ENCODE measurements at places on chromosomes 1 and 21.

DNA sequence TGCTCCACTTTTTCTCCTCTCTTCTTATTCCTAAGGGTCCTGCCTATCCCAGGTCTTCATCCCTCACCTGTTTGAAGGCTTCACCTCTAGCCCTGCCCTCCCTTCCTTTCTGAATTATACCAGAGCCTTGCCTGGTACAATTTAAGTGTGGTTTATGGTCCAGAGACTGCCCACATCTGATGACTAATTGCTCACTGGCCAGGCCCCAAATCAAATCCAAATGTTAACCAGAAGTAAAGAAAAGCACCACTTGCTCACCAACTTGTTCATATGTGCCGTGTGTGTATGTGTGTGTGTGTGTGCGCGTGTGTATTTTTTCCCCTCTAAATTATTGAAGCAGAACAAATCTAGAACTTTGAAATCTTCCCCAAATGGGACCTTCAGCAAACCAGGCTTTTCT lies 26.4 kb downstream of the MYOM3 start:
- DNase-seq, result no peak

DNA sequence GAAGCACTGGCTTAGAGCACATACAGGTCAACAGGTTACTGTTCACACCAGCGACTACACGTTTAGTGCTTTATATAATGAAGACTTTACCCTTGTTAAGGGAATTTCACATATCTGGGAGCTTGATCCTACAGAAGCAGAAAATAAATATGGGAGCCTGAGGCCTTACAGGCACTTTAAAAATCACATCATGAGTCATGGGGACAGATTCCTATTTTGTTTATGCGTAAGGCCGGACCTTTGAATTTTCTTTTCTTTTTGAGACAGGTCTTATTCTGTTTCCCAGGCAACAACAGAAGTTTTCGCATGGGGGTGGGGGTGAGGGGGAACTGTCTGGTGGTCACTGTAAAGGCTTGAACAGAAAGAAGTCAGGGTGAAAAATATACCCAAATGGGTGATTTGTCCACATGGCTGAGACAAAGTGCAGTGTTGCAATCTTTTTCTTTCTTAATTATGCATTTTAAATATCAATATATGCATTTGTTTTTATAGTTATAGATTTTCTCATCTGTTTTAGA lies 276.7 kb downstream of the KCNH1 start:
- DNase-seq, result no peak

DNA sequence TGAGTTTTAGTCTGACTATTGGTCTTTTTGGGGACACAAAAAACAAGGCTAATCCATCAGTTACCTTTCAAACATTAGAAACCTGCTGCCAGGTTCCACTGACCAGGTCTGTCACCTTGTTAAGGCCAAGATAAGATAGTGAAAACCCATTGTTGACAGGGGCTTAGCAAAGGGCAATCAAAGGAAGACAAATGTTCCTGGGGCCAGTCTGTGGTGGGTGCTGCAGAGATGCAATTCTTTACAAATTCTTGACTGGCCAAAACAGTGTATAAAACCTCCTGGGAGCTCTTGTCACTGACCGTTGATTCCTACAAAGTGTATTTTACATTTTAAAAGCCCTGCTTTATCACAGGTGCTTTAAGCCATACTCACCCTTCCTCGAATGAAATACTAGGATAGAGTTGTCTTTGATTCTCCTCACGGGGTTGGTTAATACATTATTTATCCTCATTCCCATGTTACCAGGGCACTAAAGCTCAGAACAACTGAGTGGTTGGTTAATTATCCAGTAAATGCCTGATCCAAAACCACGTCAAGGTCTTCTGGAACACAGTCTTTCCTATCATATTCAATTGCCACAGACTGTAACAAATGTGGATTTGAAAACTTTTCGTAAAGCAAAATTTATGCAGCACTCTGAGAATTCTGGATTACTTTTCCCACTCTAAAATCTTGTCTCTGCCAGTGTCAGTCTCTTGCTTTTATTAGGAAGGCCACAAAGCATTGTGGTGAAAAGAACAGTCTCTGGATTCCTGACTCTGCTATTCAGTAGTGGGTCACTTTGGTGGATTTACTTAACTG lies 77.2 kb downstream of the NRIP1 start:
- DNase-seq, result no peak

DNA sequence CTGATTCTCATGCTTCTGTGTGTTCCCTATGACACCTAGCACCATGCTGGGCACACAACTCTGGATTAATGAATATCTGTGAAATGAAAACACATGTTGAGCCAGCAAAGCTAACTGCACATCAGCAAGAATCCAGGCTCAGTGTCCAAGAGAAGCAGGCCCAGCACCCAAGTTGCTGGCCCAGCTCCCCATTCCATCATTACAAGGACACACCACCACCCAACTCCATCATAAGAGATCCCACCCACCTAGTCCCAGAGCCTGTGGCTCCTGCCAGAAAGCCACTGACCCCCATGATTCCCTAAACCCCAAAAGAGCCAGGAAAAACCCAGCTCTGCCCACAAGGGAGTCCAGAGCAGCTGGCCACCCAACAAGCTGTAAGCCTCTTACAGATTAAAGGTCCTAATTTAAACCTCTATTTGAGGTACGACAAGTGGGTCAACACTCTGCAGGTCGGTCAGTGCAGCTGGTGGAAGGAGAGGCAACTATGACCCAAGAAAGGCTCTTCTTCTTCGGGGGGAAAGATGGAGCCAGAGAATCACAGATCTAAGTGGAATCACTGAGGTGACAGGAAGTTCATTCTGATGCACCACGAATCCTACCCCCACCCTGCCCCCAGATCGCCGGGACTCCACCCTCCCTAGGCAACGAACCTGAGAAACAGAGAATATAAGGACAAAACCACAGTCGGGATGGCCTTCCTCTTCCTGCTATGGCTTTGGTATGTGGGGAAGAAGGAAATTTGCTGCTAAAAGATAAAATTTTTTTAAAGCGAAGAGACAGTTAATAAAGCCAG lies 58.2 kb downstream of the CD34 start:
- no peak for DNase-seq

GRCh38 chr1:32876341-32877210 lies 5.9 kb upstream of the FNDC5 start:
- no peak for DNase-seq

- no peak for DNase-seq
Measured at GRCh38 chr1:109255678-109256077, 6.3 kb downstream of the CELSR2 start.

GRCh38 chr1:84756455-84757082 lies 66.3 kb upstream of the SSX2IP start:
- no peak for DNase-seq

DNA sequence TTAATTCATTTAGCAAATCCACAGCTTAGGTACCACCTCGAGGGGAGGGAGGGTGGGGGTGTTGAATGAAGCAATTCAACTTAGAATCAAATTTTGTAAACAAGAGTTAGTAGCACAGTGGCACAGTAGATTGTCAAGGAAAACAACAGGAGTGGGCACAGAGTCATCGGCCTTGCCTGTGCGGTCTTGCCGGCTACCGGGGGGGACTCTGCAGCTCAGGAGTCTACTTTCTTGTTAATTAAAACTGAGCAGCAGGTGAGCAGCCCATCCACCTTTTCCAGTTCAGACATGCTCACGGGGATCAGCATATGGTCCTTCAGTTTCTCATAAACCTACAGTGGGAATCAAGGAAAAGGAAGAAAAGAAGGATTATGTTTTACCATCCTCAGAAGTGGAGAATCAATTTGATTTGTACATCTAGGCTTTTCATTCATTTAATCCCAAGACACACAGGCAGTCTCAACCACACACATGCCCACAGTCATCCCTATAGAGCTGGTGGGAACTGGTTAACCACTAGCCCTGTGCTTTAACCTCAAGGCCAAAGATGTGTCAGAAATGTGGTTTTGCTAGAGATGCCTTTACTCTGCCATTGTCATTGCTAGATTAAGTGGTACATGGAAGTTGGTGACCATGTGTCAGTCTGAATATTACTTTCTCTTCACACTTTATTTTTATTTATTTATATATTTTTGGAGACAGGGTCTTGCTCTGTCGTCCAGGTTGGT lies 45.0 kb upstream of the BCL10 start:
- DNase-seq, result no peak

DNA sequence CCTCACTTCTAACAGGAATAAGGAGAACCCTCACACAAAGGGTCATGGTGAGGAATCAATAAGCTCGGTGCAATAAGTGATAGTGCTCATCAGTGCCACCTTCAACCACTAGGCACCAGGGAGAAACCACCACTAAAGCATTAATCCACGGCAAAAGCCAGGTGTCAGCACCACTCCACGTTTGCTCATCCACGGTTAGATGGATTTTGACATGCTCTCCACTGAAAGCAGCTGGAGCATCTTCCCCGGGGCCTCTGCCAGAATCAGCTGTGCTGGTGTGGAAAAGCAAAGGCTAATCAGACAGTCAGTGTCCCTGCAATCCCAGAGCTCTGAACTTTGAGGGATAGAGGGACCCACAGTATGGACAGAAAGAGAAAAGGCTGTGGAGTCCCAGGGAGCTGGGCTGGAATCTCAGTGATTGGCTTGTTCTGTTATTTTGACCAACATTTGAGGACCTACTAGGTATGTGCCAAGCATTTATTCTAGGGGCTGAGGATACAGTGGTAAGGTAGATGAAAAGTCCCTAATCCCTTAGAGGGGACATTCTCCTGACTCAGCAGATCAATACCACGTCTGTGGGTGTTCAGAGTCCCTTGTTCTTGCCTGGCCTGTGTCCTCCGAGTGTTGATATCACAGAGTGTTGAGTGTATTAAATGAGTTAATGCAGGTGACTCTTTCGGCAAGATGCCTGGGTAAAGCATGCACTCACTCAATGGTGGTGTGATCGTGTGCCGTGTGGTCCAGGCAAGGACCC lies 41.3 kb downstream of the FHAD1 start:
- no peak for DNase-seq
